ENCODE measurements at places on chromosomes 13 and 19.

DNA sequence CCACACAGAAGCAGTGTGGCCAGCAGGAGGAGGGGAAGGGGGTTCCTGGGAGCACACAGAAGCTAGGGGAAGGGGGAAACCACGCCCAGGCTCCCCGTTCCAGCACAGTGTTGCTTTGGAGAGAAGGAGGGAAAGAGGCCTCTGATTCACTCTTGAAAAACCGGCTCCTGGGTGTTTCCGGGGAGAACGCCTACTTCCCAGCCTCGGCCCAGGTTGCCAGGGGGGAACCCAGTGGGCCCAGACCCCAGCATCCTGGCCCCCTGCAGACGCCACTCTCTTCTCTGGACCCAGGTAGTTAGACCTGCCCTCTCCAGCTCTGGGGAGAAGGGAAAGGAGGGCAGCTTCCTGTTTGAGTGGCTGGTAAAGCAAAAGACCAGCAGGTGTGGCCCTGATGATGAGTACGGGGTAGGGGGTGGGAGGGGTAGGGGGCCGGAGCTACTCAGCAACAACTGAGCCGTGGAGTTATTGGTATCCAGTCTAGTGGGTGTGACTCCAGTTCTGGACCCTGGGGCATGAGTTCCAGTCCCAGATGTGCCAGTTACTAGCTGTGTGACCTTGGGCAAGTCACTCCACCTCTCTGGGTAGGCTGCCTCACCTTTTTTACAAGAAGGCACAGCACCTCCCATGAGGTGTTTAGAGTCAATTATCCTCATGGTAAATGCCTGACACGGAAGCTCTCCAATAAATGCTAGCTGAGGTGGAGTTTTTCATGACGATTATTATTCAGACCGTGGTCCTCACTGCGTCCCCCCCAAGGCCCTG lies 836 bp downstream of the GIPC1 start:
- no peak for DNase-seq

DNA sequence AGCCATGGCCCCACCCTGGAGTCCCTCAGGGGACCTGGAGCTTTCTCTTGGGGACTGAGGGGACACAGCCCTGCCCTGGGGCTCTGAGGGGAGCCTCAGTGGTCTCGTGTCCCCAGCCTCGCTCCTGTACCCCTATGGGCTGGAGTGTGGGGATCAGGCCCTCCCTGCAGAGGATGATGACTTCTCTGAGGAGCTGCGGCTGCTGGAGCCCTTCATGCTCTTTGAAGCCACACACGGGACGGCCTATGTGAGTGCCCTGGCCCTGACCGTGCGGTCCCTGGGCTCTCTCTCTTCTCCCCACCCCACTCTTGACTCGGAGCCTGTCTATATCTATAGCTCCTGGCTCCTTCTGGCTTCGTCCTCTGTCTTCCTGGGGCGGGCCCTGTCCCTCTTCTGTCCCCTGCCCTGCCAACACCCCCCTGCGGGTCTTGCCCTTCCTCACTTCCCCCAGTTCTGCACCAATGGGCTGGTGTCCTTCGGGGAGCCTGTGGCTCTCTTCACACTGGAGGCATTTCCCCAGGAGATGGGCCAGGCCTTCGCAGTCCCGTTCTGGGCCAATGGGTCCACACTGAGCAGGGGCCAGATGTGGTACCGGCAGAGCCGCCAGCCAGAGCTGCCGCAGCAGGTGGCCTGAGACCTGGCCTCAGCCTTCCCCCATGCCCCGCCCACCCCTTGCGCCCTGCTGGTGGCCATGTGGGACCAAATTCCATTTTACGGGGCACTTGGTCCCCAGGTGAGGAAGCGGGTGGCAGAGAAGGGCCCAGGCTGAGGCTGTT lies 33.1 kb downstream of the HPN start:
- DNase-seq: no peak

DNA sequence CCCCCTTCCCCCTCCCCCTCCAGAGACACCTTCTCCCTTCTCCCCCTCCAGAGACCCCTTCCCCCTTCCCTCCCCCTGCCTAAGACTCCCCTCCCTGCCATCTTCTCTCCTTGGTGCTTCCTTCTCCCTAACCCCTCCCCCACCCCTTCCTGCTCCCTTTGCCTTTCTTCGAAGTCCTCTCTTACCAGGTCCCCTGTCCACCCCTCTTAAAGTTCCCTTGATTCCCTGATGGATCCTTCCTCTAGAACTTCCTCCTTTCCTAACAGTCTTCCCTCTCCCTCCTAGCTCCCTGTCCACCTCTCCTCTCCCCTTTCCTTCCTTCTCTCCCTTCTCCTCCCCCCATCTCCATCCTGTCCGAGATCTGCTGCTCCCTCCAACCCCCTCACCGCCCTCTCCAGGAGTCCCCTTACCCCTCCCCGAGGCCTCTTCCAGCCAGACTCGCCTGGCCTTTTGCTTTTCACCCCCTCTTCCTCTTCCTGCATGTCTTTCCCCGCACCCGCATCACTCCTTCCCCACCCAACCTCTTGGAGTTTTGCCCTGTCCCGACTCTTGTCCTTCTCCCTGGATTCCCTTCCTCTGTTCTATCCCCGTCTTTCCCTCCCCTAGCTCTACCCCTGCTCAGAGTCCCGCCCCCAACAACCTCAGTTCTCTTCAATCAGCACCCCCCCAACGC lies 3.1 kb downstream of the TNFSF9 start:
- DNase-seq: no peak

- no peak for DNase-seq
Observed at GRCh38 chr13:46595885-46596275, 42.9 kb downstream of the LRCH1 start.

DNA sequence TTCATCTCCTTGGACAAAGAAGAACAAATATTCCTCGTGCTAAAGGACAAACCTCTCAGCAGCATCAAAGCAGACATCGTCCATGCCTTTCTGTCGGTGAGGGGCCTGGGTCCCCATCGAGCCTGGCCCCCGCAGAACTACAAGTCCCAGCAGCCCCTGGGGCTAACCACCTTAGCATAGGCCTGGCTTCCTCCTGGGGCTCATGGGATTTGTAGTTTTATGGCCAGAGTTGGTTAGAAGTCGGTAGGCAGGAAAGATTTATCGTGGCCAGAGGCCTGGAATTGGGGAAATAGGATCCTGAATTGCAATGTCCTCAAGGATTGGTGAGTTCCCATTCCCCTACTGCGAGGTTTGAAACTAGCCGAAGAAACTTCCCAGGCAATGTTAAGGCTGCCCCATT lies 19.6 kb downstream of the TMEM150B start:
- DNase-seq: peak; percentile 66

GRCh38 chr19:58052256-58052655 lies 6.8 kb upstream of the ZNF135 start:
- DNase-seq: no peak

GRCh38 chr19:49224879-49225278 lies 67.3 kb downstream of the TRPM4 start:
- DNase-seq: peak; percentile 10

All from CD4-positive, alpha-beta T cell treated with Interleukin-12 subunit alpha and Interleukin-12 subunit beta, for 1 hour (primary cell).